Right forelimb (tissue), 1 donor: ENCODE measurements at places on chromosomes 1 and 21.

GRCh38 chr1:36128126-36128904 lies 3.3 kb upstream of the COL8A2 start:
- DNase-seq: no peak

- DNase-seq: no peak
Measured at GRCh38 chr1:173870252-173871075, 2.3 kb downstream of the ZBTB37 start.

DNA sequence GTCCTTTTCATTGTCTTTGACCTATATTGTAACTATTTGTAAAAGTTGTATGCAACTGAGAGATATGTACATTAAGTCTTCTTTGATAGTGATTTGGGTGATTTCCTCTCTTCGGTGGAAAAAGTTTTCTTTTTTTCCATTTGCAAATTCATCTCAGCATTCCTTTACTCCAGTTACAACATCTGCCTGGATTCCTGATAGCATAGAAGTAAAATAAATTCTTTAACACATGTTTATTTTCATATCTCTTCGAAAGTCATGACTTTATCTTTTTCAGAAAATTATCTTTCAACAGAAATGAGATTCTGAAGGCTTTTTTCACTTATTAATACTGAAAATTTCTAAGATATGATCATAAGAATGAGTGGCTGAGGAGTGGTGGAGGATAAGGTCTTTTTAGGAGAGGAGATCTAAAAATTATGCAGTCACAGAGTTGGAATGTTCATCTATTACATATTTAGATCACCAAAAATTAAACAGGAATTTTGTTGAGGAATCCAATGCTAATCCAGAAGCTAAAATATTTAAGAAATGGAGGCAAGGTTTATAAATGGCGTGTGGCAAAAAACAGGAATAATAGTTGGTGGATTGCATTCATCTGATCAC lies 400.5 kb downstream of the KCNT2 start:
- no peak for DNase-seq

GRCh38 chr1:20184997-20185833 lies 681 bp upstream of the UBXN10 start:
- no peak for DNase-seq

GRCh38 chr1:191711961-191712360 lies 446.3 kb upstream of the RGS18 start:
- no peak for DNase-seq

DNA sequence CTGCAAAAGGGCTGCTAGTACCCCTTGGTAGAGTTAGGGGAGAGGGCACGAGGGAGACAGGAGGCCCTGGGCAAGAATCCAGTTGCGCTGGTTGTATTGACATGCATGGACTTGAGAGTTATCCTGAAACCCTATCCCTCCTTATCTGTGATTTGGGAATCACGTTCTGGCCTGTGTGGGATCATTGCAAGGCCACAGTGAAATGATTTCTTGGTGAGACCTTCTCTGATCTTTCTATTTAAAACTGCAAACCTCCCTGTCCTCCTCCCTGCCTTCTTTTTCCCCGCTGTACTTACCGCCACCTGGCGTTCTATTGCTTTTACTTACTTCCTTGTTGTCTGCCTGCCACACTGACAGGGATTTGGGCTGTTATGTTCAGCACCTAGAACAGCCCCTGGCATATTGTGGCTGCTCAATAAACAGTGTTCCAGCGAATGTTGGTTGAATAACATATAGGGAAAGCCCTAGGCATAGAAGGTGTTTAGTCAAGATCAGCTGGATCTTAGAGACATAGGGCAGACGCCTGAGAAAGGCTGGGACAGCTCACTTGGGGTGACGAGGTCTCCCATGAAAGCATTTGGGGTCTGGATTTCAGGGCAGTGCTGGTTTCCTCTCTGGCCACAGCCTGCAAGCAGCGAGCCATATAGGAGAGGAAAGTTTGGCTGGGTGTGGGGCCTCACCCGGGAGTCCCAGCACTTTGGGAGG lies 25.6 kb downstream of the ALPL start:
- DNase-seq: no peak

- DNase-seq: no peak
Measured at GRCh38 chr1:169163059-169163458, 56.6 kb downstream of the ATP1B1 start.

- DNase-seq: no peak
Measured at GRCh38 chr1:226696547-226696946, 42.5 kb downstream of the ITPKB start.

DNA sequence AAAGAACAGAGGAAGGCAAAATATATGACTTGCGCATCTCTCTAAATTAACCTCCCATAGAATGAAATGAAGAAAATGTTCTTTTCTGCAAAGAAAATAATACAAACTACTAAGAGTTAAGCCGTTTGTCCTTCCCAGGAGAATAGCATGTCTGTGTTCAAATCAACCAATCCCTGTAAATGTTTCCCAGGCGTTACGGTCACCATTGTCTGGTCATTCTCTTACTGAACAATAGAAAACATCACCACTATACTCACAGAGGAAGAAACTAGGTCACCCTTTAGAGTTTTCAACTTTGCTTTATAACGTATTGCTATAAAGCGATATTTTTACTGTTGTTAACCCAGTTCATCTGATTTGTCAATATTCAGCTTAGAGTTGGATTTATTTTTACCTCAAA lies 34.1 kb downstream of the COL11A1 start:
- DNase-seq: no peak

- DNase-seq: no peak
Measured at GRCh38 chr21:36188937-36189336, 32.3 kb downstream of the DOP1B start.

GRCh38 chr1:169044296-169044695 lies 62.2 kb upstream of the ATP1B1 start:
- DNase-seq: no peak

- no peak for DNase-seq
Measured at GRCh38 chr1:153945131-153945794, 1.3 kb downstream of the DENND4B start.

GRCh38 chr1:167911413-167911812 lies 2.5 kb downstream of the ADCY10 start:
- no peak for DNase-seq

- no peak for DNase-seq
Measured at GRCh38 chr1:226778657-226779058, 39.6 kb upstream of the ITPKB start.

GRCh38 chr1:18041685-18042355 lies 65.8 kb upstream of the IGSF21 start:
- DNase-seq: no peak

DNA sequence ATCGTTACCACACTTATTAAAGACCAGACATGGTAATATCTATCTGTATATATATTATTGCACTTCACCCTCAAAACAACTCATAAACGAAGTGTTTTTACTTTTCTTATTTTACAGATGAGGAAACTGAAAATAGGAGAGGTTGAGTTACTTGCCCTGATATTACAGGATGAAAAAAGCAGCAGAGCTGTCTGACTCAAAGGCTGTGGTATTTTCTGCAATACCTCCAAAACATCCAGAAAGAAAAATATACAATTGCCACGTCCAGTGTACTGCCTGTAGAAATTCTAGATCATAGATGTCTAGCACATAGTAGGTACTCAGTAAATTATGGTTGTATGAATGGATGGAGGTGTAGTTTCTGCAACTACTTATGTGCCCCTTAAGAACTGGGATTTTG lies 5.2 kb upstream of the TARBP1 start:
- no peak for DNase-seq

- DNase-seq: no peak
Measured at GRCh38 chr1:39426346-39426745, 65.1 kb upstream of the BMP8A start.

DNA sequence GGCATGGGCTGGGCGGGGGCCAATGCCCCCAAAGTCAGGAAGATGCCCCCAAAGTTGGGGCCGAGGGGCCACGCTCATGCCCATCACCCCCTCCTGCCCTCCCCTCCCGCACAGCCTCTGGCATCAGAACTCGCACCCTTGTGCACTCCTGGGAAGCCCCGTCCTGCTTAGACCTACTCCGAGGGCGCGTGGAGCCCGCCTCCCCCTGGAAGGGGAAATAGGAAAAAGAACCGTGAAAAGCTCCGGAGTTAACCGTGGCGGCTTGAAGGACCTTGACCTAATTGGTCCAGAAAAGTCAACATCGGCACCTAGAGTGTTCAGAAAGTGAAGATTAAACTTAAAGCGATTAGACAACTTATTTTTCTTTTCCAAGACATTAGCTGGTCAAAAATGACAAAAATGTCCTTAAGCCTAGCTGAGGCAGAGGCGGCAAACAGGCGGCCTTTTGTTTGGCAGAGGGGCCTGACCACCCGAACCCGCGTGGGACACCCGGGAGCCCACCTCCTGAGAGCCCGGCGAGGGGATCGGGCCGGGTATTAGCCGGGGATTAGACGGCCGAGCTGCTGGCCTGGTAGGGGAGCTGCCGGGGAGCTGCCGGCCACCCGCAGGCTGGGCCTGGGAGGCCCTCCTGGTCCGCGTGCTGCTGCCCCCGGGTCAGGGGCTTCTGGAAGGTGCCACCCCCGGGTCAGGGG lies 65.5 kb downstream of the PRDM16 start:
- no peak for DNase-seq

GRCh38 chr1:8013800-8014199 lies 12.3 kb downstream of the ERRFI1 start:
- DNase-seq: no peak

- DNase-seq: no peak
Measured at GRCh38 chr1:209168204-209168603, 415.3 kb upstream of the CAMK1G start.

DNA sequence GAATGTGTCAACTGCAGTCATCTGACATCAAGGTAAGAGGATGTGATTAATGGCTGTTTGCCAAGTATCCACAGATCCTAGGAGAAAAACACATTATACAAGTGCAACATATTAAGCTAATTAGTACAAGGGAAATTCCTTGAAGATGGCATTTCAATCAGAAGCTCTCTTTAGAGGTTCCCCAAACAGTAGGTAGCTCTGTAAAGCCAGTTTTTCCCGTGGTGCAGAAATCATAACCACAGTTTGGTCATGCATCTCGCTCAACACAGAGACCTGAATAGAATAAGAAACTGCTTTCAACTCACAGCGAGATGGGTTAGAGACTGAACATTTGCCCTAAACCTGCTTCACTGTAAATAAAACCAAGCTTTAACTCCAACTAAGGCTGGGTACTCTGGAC lies 230.5 kb upstream of the CAMK1G start:
- no peak for DNase-seq

DNA sequence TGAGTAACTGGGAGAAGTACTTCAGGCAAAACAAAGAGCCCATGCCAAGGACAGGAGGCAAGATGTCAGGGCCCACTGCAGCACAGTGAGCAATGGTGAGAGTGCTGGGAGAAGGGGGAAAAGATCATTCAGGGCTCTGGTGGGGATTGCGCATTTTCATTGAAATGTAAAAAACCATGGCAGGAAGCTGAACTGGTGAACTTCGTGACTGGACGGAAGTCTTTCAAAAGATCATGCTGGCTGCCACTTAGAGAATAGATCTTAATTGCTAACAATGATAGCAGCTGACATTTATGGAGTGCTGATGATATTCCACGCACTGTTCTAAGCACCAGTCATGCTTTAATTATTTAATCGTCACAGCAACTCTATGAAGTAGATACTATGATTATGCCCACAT lies 107.0 kb downstream of the TGFBR3 start:
- DNase-seq: no peak

DNA sequence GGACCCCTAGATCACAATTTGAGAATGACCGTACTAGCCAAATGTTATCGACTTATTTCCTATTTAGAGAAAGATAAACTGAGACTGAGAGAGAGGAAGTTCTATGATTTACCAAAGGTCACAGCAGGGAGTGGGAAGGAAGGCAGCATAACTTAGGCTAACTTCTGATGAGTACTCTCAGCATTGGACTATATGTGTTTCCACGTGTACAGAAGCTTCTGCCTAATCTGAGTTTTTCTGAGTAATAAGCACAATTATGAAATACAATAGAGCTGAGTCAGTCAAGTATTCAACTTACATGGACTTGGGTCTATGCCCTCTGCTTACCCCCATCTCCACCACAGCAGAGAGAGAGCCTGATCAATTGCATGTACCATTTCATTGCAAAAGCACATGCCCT lies 88.1 kb upstream of the HIVEP3 start:
- DNase-seq: no peak
